Stimulated activated CD8-positive, alpha-beta memory T cell treated with anti-CD3 and anti-CD28 coated beads, Interleukin-4, amount 100 ng/mL, for 24 hours (primary cell): ENCODE measurements at places on chromosomes 12 and 14.

DNA sequence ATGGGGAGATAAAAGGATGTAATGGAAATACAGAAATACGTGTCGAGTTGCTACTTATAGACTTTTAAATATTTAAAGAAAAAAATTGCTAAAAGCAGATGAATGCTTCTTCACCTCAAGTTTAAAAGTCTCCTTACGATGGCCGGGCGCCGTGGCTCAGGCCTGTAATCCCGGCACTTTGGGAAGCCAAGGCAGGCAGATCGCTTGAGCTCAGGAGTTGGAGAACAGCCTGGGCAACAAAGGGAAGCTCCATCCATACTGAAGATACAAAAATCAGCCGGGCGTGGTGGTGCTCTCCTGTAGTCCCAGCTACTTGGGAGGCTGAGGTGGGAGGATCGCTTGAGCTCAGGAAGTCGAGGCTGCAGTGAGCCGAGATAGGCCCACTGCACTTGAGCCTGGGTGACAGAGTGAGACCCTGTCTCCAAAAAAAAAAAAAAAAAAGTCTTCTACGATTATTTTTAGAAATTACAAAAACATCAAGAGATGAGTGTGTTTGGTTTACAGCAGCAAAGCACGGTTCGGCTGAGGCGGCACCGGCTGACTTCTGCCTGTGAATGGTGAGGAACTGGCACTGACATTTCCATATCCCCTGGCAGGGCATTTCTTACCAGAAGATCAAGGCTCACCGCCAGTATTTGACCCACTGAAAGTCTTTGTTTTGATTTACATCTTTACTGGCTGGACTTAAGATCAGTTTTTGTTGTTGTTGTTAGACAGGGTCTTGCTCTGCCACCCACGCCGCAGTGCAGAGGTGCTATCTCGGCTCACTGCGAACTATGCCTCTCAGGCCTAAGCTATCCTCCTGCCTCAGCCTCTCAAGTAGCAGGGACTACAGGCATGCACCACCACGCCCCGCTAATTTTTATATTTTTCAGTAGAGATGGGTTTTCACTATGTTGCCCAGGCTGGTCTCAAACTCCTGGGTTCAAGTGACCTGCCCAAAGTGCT lies 3.9 kb upstream of the MTA1 start:
- no peak for DNase-seq

GRCh38 chr12:3755898-3756297 lies 3.0 kb upstream of the CRACR2A start:
- no peak for DNase-seq

GRCh38 chr12:88896958-88897357 lies 316.7 kb upstream of the KITLG start:
- no peak for DNase-seq

DNA sequence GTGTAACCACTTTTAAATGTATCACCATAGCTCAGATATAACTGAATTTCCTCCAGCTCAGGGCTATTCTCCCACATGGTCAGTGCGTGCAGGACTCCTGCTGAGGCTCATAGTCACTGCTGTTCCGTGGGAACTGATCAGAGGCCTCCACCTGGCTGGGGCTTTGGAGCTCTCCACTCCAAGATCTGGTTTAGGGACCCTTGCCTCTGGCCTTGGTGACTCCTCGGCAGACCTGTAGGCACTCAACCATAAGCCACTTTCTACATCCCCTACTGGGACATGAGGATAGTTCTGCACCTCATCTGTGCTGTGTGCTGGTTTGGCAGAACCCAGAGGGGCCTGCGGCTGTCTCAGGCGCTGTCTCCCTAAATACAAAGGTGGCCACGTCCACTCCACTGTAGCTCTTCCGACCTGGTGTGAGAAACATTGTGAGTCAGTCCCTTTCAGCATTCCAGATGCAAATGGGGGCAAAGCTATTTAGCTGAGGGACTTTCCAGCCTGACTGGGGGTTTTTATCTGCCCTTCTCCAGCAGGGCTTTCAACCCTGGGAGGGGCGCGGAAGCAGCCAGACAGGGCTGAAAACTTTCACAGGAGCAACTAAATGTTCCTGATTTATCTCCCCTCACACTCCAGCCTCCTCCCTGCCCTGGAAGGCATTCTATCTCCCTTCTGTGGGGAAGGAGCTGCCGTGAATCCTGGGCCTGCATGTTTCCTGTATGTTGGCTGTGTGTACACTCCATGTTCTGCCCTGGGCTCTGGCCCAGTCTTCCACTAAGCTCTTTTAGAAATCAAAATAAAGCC lies 218.3 kb upstream of the DAAM1 start:
- no peak for DNase-seq

DNA sequence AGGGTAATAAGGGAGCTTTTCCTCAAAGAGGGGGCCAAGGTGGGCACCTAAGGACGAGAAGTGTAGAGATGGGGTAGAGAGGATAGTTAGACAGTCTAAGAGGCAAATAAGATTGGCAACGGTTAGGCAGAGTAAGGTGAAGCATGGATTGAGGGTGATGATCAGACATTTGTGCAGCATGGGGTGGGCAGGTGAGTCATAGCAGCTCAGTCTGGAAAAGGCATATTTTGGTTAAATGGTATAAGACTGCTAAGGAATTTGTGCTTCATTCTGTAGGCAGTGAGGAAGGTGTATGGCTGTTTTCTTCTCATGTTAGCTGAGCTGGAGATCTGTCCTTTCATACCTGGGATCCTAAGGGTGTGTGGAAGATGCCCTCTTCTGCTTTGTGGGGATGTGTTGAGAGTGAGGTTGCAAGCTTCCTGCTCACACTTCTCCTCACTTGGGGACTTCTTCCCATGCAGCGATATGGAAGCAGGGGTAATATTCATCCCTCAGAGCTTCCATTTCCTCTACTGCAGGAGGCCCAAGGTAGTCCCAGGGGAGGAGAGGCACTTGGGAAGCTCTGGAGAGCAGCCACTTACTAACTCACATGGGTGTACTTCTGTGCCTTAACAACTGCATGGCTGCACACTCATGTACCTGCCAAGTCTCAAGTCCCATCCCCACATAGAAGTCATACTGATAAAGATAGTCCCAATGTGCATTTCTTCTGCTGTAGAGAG lies 28.9 kb downstream of the GSG1 start:
- no peak for DNase-seq

DNA sequence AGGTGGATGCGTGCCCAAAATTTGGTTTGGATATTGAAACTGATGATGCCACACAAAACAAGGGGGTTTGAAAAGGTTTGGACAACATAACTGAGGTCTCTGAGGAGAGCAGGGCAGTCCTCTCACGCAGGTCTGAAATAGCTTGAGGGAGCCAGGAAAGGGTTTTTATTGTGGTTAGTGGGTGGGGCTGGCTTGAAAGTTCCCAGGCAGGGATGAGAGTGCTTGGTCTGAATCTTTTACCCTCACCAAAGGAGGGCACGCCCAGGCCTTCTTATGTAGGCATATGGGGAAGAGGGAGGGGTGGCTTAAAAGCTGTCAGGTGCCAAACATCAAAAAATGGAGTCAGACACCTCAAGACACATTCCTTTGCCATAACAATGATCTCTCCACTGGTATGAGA lies 493.1 kb upstream of the CCDC196 start:
- no peak for DNase-seq

- DNase-seq, result no peak
These were observed 4.1 kb downstream of the GCN1 start for GRCh38 chr12:120190386-120190785.

DNA sequence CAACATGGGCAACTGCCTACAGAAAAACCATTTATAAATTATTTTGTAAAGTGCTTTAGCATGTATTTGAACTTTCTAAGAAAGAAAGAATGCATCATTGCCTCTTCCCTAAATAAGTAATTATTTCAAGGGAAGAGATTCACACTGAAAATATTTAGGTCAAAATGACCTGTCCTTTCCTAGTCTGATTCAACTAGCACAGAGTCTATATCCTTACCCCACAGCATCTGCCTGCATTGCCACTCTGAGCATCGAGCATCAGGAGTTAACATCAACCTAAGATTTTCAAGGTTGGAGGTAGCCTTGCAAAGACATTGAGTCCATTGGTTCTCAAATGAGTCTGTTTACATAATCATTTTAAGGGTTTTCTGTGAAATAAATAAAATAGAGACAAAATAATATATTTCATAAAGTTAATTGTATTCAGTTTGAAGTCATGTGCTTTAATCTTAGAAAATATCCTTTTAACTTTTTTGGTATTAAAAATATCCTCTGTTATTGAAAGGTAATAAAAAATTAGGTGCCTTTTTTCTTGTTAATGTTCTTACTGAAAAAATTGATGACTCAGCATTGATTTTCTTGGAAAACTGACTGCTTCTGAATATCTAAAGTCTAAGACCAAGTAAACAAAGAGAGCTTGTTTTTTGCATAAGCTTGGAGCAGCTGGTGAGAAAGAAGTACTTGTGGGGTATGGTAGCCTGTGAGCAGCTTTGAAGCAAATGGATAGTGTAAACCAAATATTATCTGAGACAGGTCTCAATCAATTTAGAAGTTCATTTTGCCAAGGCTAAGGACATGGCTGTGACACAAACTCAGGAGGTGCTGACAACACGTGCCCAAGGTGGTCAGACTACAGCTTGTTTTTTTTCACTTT lies 269.0 kb upstream of the CLEC14A start:
- no peak for DNase-seq

DNA sequence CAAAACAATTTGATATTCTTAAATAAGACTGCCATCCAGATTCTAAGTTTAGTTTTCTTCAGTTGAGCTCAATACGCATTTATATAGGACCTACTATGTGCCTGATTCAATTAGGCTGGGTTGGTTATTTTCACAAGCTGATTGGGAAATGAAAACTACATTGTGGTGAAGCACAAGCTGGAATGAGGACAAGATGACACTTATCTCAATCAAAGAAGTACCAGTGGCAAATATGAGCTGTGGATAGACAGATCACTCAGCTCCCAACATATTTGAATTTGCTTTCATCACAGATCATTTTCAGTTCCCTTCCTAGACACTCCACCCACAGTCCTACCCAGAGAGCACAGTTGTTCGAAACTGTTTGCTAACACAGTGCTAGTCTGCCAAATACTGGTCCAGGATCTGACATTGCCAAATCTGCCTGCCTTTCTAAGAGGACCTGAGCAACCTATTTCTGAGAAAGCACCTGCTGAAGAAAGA lies 74.7 kb downstream of the LLPH start:
- DNase-seq, result no peak

DNA sequence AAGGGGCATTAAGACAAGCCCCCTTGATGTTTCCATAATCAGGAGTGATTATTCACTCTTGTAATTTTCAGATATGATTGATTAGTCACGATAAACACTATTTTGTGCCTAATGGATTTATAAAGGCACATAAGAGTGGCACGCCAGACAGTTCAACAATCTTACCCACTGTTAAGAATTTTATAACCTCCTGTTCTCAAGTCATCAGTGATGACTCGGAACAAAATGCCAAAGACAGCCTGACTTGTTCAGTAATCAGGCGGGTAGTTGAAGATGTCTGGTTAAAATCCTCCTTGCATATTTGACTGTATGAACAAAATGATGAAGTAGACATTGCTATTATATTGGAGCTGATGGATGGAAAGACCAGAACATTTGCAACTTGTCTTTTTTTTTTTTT lies 212.1 kb upstream of the RMST start:
- DNase-seq, result no peak

- no peak for DNase-seq
These were observed 59.9 kb downstream of the BICD1 start for GRCh38 chr12:32166510-32166909.

- no peak for DNase-seq
These were observed 109.3 kb downstream of the ETV6 start for GRCh38 chr12:11758510-11759493.

DNA sequence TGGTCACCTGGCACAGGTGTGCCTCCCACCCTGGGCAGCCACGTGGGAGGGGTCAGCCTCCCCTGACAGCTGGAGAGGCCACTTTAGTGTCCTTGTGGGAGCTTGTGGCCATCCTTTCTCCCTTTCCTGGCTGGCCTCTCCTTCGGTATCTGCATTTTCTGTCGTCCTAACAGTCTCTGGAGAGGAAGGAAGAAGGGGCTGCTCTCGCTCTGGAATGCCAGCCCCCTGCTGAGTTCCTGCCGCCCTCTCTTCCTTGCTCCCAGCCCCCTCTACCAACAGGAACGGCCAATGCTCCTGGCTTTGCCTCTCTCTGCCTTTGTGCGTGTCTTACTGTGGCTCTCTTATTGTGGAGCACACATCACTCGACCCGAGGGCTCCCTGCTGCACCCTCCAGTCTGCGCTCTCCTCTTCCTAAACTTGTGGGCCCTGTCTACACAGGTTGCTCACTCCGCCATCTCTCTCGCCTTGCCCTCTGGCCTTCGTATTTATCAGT lies 70.8 kb downstream of the FBXL14 start:
- DNase-seq, result no peak

DNA sequence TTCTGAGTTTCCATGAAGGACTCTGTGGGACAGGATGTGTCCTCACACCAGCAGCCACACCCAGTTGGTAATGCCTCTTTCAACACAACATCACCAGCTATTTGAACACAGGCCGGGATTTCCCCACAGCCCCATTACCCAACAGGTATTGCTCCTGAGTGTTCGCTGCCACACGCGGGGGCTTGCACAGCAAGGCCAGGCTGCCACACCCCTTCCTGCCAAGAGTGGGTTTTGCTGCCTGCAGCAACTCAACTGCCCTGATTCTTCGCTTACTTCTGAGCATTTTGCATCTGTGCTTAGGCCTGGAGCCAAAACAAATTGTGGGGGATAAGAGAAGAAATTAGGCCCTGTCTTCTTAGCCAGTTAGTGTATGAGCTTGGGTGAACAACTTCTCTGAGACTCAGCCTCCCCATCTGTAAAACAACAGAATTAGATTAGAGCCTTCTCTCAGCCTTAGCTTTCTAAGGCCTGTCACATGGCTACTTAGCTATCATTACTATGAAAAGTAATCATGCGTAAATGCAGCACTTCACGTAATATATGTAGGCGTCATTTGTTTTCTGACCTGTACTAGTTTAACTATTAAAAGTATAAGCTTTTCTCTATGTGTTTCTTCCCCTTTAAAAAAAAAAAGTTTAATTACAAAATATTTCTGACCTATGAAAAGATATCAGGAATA lies 20.0 kb downstream of the CKAP4 start:
- DNase-seq, result no peak

GRCh38 chr14:29391801-29392200 lies 535.8 kb downstream of the PRKD1 start:
- no peak for DNase-seq

DNA sequence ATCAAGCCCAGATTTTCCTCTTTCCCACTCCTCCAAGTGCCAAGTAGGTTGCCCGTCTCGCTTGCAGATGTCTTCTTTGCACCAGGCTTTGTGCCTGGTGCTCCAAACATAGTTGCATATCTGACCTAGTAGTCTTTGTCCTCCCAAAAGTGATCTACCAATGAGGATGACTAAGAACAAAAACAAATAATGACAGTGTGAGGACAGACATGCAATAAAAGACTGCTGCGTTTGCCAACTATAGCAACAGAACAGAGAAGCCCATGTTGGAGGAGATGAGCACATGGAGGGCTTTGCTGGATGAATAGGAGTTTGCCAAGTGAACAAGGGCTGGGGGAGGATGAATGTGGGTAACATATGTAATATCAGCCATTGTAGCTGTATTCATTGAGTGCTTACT lies 15.6 kb downstream of the DTX1 start:
- no peak for DNase-seq
